ENCODE measurements at places on chromosomes 13 and 19.

- DNase-seq = no peak
Measured at GRCh38 chr13:98454389-98454881, 122.5 kb downstream of the STK24 start.

- no peak for DNase-seq
Measured at GRCh38 chr13:89554801-89555200, 1792.7 kb upstream of the MIR17HG start.

DNA sequence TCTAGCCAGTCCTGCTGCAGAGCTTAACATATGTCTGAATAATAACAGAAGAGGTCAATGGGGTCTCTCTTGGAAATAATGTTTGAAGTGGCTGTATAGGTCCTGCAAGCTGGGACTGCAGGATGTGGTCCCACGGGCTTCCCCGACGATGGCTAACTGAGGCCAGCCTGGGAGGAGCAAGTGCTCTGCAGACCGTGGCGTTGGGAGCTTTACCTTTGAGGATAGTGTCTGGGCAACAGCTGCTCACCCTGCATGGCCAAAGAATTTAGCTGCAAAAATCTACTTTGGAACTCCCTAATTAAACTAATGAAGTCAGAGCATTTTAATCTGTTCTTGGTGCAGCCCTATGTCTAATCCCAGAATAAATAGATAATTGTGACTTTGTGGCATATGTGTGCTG is 18.2 kb upstream of the AMER2 start:
- no peak for DNase-seq

- DNase-seq = no peak
Measured at GRCh38 chr19:4234862-4235201, 5.5 kb downstream of the EBI3 start.

GRCh38 chr19:53131727-53132126 is 983 bp downstream of the ZNF415 start:
- no peak for DNase-seq

- no peak for DNase-seq
Measured at GRCh38 chr13:113596321-113597200, 12.0 kb downstream of the TFDP1 start.

DNA sequence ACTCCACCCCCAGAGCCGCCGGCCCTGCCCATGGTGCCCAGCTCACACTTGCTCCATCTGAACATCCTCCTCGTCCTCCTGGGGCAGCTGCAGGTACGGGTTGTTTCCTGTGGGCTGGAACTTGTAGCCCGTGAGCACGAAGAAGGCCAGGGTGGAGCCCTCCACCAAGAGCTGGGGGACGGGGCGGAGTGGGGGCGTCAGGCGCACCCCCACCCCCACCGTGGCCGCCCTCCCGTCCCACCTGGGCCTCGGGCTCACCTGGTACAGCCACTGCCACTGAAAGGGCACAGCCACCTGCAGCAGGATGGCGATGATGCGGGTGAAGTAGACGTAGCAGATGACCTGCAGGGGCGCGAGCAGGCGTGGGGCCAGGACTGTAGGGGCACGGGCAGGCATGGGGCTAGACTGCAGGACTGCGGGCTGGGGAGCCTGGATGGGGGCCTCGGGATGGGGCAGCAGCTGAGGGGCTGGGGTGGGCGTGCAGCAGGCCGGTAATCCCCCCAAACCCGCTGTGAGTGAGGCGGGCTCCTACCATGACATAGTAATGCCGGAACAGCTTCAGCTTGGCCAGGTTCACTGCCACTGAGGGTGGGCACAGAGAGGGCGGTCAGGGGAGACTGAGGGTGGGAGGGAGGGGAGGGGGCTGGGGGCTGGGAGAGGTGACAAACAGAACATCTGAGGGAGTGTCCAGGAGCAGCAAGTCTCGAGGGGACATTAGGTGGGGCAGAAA is 6.3 kb downstream of the GPR108 start:
- DNase-seq = no peak

Measured in stimulated activated CD4-positive, alpha-beta T cell treated with anti-CD3 and anti-CD28 coated beads, Interleukin-4, amount 100 ng/mL, for 1 hour (primary cell).